ENCODE measurements at places on chromosomes 16 and 17.

GRCh38 chr16:57537194-57537505 lies 779 bp upstream of the CCDC102A start:
- DNase-seq = no peak

- DNase-seq = no peak
These were observed 18.6 kb downstream of the AP2B1 start for GRCh38 chr17:35605678-35606077.

DNA sequence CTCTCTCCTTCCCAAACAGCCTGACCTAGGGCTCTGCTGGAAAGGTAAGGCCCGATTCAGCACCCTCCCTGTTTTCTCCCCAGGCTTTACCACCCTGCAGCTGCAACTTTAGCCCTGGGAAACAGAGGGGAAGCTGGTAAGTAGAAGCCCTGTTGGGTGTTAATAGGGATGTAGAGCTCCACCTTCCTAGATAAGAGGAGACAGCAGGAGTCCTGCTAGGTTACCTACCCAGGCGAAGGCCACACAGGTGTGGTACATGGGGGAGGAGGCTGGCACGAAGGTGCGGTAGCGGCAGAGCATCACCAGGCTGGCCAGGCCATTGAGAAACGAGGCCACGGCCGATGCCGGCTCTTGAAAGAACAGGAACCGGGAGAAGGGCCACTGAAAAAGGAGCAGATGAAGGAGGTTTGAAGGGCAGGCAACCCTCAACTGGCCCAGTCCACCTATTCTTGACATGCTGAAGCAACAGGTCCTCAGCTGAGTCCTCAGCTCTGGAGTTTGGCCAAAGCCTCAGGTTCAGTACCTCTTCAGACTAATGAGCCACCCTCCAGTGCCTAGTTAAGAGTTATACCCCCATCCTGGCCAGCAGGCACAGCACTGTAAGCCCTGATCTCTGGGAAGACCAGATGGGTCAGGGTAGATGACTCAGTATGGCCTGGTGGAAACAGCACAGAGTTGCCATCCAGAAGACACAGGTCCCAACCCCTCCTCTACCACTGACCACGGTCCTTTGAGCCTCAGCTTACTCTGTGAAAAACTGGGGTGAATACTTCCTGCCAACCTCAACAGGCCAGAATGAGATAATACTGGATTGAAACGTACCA lies 3.3 kb downstream of the PGAP3 start:
- no peak for DNase-seq

GRCh38 chr17:66548659-66549310 lies 246.4 kb downstream of the PRKCA start:
- no peak for DNase-seq

GRCh38 chr17:6079155-6079888 lies 9.1 kb downstream of the WSCD1 start:
- no peak for DNase-seq

DNA sequence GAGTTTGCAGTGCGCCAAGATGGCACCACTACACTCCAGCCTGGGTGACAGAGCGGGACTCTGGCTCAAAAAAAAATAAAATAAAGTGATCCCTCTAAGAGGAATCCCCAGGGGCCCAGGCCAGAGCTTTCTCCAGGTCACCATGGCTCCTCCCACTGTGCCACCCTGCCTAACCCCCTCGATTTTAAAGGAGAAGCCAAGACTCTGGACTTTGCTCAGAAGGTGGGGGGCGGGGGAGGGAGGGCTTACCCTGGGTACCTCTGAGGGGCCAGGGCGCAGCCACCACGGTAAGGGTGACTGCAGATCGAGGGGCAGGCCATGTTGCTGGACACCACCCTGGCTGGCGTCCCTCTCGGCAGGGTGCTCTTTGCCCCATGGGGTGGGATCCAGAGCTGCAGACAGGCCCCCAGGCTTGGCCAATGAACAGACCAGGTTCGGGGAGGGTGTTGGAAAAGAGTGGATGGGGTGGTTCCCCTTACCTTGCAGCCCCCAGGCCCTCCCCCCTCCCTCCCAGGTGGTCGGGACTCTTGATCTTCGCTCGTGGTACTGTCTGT lies 455 bp upstream of the GRB7 start:
- no peak for DNase-seq

GRCh38 chr16:27431773-27432532 lies 30.0 kb downstream of the IL21R start:
- no peak for DNase-seq

DNA sequence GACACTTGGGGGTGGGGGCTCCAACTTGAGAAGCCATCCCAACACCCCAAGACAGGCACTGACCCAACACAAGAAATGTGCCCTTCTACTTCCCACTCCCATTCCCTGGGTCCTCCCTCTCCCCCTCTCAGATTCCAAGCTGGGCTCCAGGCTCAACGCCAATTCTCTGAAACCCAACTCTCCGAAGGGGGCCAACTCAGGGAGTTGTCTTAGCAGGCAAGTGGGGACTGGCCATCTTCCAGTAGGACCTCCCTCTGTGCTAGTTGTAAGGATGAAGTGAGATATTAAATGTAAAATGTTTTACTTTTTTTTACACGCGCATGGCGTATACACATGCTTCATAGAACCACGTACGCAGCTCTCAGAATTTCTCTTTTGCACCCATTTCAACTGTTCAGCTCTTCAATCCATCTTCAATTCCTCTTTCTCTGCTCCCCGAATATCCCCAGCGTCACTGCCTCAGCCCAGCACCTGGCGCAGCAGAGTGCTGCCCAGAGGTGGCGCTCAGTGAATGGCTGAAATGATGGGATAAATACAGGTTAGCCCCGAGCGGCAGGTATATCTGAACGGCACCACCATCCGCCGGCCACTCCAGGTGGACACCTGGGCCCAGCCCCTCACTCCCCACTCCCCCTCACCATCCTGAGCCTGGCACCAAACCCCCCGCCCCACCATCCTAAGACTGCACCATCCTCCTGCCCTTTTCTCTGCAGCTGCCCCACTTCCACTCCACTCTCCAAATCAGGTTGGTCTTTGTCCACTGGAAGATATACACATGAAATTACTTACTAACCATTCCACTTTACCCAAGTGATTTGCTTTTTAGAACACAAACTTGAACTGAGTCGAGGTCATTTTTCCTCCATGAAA lies 43.9 kb upstream of the TNRC6C start:
- peak; percentile 67 for DNase-seq

GRCh38 chr16:80166082-80166481 lies 374.7 kb upstream of the DYNLRB2 start:
- no peak for DNase-seq

GRCh38 chr17:56723421-56723820 lies 110.3 kb downstream of the C17orf67 start:
- DNase-seq = no peak
